Peyer's patch (tissue), 4 donors: ENCODE measurements at places on chromosomes 11 and 22.

DNA sequence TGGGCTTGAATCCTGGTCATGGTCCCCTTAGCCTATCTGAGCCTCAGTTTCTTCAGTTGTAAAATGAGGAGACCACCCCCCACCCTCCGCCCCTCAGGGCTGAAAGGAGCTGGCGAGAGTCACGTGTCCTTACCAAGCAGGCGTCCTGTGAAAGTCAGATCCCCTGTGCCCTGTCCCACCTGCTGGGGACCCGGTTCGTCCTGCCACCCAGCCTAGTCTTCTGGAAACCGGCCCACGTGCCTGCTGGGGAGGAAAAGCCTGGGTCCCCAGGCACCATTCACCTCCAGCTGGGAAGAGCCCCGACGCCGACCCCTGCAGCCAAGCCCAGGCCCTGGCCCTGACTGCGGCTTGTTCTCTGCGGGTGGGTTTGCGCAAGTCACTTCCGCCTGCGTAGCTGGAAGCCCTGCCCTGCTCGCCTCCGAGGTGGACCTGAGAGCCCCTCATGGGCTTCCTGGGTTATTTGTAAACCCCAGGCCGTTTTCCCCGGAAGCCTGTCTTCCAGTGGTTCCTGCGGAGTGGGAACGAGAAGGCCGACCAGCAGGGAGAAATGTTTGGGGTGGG, 679 bp upstream of the SSH3 start:
- no peak for DNase-seq

DNA sequence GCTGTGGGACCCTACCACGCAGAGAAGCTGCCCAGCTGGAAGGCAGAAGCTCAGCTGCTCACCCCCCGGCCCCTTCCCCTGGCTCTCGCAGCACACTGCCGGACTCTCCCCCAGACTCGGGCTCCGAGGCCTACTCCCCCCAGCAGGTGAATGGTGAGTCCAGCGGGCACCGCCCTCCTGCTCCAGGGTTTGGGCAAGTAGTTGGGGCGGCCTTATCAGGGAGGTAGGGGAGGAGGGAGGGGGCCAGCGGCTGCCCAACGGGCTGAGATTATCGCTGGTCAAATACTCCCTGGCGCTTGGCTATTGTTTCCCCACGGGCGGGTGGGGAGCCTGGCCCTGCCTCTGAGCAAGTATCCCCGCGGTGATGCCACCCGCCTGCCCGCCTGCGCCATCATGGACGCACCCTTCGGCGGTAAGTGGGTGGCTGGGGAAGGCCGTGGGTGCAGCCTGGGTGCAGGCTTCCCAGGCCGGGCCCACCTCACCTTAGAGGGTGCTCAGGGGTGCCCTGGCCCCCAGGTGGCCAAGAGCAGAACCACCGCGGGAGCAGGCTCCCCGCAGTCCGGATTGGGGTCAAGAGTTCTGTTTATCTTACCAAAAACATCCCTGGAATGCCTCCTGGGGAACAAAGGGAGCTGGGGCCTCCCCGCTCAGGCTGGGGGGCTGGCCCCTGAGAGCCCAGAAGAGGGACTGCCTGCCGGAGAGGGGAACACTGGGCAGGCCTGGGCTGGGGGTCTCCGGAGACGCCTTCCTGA, 16.9 kb downstream of the MYRF start:
- no peak for DNase-seq

DNA sequence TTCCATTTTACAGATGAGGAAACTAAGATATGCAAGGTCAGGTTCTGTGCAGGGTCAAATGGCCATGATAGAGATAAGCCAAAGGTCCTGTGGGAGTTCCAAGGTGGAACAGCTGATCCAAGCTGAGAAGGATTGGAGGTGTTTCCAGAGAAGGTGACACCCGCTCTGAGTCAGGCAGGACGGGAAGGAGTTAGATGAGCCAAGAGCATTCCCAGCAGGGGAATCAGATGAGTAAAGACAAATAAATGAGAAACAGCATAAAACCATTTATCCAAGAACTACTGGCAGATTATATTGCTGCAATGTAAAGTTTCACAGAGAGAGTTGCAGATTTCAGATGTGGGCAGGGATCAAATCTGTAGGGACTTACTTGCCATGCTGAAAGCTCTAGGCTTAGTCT, 18.9 kb upstream of the HEPHL1 start:
- no peak for DNase-seq

GRCh38 chr11:17766590-17766989, 32.0 kb downstream of the KCNC1 start:
- no peak for DNase-seq

GRCh38 chr11:102147015-102147414, 36.8 kb downstream of the YAP1 start:
- no peak for DNase-seq

DNA sequence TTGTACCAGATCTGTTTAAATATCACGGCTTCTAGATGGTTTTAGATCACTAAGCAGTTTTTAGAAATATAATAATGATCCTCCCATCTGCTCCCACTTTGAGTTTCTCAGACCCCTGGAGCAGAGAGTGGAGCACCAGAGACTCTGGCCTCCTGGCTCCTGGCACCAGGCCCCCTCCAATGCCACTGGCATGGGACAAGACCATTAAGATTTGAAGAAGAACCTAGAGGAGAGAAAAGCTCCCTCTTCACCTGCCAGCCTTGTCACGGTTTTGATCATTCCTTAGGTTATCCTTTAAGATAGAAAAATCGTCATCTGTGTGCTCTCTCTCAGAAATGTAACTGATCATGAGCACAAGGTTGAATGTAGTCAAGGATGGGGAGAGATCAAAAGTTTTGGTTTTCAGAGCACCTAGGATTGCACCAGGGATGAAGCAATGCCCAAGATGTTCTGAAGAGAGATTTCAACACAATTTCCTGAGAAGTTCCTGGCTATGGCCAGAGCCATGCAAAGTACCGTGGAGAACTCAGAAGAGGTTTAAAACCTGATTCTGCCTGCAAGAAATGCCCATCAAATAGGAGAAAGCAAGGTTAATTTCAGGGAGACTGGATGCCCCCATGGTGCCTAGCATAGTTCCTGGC, 22.2 kb downstream of the IL10RA start:
- no peak for DNase-seq

- DNase-seq, result no peak
Measured at GRCh38 chr11:122165607-122166371, 49.8 kb upstream of the BLID start.

- no peak for DNase-seq
Measured at GRCh38 chr11:132944569-132944944, 587.7 kb downstream of the OPCML start.
